ENCODE measurements at places on chromosomes 16 and 17.

- DNase-seq, result no peak
Observed at GRCh38 chr17:8572764-8573163, 57.8 kb downstream of the MYH10 start.

DNA sequence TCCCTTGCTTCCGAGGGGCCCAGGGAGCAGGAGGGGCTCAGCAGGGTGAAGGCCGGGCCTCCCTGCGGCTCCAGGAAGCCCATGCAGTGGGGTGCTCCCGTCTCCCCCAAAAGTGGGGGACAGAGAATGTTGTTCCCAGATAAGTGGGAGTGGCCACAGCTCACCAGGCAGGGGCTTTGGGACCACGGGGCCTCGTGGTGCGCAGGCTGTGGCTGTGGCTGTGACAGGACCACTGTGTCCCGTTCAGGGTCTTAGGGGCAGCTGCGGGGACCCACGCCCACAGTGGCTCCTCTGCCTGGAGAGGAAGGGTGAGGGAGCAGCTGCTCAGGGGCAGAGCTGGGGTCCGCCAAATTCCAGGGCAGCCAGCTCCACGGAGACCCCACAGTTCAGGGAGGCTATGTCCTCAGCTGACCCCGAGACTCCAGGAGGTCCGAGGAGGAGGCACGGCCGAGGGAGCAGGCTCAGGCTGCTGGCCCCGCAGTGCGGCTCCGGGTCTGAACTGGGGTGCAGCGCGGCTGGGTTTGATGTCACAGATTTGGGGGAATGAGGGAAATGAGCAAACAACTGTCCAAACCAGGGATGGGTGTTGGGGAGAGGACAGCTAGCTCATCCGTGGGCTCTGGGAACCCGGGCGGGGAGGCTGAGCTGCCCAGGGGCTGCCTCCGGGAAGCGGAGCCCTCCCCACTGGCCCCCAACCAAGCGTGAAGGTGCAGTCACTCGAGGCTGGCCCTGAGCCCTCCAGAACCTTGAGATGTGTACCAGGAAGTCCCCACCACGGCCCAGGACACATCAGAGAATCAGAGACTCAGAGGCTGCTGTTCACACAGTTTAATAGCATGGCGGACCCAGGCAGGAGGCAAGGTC is 23.4 kb downstream of the TPSD1 start:
- no peak for DNase-seq

DNA sequence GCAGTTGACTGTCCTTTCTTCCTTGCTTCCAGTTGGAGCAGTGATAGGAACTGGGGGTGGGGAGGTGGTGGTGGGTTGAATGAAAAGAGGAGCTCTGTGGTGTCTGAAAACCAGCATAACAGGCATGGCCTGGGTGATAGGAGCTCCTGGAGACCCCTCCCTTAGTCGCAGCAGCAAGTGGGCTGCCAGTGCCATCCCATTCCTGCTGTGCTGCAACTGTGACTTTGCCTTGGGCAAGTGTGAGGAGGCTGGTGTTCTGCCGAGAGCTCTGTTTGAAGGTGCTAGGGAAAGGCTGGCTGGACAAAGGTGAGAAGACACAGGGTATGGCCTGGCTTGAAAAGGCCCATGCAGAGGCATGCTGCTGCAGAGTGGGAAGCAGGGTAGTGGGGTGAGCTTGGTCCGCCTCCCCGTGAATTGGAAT is 2.7 kb upstream of the CDK5R1 start:
- DNase-seq, result no peak

GRCh38 chr17:76142585-76143041 is 1.6 kb upstream of the FOXJ1 start:
- no peak for DNase-seq

DNA sequence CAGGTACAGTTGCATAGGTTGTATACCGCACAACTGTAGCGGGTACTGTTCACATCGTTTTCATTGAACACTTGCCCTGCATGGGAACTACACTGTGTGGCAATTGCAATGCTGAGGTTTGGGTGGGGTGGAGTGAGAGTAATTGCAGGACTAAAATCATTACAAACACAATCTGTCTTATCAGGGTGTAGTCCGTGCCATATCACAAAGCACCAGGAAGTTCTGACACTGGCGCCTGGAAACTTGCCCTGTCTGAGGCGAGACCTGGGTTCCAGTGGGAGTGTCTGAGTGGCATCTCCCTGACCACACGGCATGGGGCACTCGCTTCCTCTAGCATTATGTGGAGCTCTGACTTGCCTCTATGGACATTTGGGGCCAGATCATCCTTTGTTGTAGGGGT is 153.4 kb downstream of the RGS9 start:
- no peak for DNase-seq

- DNase-seq, result no peak
Observed at GRCh38 chr16:24036038-24036543, 200.3 kb downstream of the PRKCB start.

- DNase-seq, result no peak
Observed at GRCh38 chr17:50209472-50210239, 8.2 kb upstream of the COL1A1 start.

DNA sequence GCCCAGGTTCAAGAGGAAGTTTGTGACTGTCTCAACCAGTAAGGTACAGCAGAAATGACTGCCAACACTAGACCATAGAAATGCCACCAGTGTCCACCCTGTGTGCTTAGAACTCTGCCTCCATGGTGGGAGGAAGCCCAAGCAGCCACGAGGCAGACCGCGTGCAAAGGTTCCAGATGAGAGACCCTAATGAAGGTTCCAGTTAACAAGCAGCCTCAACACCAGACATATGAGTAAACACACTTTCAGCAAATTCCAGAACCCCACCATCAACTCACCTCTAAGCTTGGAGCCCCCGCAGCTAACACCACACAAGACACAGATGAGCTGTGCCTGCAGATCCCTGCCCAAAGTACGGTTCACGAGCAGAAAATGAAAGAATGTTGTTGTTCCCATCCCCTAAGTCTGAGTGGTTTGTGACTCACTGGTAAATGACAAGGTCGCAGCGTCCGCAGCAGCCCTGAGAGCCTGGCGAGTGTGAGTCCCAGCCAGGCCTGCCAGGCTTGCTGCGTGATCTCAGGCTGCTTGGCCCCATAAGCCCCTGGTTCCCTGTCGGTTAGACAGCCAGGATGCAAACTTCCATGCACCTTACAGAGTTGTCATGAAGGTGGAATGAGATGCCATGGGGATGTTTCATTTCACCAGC is 193.7 kb downstream of the C16orf95 start:
- no peak for DNase-seq
